ENCODE measurements at places on chromosomes 3 and 15. TPM values are rescaled to one million over a fixed set of nuclear protein-coding genes. Genes with fewer than 3 reads are reported as not detected.

DNA sequence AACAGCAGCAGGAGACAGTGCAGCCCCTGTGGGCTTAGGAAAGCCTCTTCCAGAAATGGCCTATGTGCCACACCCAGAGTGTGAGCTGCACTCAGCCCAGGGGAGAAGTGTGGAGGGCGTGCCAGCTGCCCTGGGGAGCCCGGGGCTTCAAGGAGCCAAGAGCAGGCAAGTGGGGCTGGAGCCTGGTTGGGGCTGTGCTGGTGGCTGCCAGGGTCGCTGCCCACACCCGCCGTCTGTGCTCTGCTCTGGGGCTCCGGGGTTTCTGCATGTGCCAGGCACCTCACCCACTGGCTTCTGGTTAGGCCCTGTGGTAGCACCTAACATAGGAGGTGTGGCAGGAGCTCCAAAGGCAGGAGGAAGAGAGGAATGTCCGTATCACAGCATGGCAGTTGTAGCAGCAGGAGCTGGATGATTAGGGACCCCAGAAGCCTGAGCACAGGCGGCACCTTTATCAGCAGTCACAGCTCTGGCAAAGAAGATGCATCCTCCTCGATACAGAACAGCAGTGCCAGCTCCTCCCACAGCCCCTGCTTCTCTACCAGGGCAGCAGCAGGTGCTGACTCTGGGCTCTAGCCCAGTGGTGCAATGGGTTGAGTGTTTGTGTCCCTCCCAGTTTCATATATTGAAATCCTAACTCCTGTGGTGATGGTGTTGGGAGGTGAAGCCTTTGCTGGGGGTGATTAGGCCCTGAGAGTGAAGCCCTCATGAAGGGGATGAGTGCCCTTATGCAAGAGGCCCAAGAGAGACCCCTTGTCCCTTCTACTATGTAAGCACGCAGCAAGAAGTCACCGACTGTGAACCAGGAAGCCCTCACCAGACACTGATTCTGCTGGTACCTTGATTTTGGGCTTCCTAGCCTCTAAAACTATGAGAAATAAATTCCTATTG, 70.0 kb upstream of the KLF13 start:
- no peaks in the 10 kb centered on the region for H3K36me3 ChIP-seq
- no peak for DNase-seq
- H3K4me3 ChIP-seq: no peak overlapping the region
- peaks cover 50% of the 10 kb centered on the region for H3K4me1 ChIP-seq
- peaks cover 14% of the 10 kb centered on the region for H3K27me3 ChIP-seq
- peak overlapping the region; percentile 31 for H3K27ac ChIP-seq

DNA sequence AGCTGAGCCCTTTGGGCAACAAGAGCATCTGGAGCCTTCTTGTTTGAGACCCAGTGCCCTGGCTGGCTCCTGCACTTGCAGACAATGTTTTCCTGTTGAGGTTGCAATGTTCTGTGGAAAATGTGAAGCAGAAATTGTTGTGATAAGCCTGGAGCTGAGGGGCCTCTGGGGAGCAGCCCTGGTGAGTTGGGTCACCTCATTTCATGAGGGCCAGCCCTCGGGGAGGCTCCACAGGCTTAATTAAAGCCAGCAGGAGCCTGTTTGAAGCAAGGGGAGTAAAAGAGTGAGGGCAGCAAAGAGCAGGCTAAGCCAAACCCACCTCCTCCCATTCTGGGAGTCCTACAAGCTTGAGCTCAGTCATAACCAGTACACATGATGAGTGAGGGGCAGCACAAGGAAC, 154.3 kb downstream of the ALDH1A2 start:
- H3K27ac ChIP-seq: no peak overlapping the region
- DNase-seq: no peak
- no peaks in the 10 kb centered on the region for H3K36me3 ChIP-seq
- H3K4me3 ChIP-seq: no peak overlapping the region
- H3K4me1 ChIP-seq: no peaks in the 10 kb centered on the region
- peaks cover 6% of the 10 kb centered on the region for H3K27me3 ChIP-seq

DNA sequence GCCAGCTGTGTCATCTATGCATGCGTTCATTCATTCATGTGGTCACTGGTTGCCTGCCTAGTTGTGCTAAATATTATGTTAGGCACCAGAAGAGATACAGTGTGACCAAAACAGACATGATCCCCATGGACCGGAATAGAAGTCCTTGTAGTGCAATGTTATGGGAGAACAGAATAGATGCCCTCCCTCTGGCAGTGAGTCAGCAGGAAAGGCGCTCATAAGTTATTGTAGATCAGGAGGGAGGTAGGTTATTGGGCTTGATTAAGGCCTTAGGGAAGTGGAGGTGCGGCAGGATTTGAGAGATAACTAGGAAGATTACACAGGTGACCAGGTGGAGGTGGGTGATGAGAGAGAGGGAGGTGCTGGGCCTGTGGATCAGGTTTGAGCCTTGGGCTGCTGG, 5.2 kb downstream of the MCTP2 start:
- H3K27me3 ChIP-seq: no peaks in the 10 kb centered on the region
- peaks cover 37% of the 10 kb centered on the region for H3K36me3 ChIP-seq
- no peak for DNase-seq
- no peak overlapping the region for H3K4me3 ChIP-seq
- no peak overlapping the region for H3K27ac ChIP-seq
- H3K4me1 ChIP-seq: peaks cover 79% of the 10 kb centered on the region

DNA sequence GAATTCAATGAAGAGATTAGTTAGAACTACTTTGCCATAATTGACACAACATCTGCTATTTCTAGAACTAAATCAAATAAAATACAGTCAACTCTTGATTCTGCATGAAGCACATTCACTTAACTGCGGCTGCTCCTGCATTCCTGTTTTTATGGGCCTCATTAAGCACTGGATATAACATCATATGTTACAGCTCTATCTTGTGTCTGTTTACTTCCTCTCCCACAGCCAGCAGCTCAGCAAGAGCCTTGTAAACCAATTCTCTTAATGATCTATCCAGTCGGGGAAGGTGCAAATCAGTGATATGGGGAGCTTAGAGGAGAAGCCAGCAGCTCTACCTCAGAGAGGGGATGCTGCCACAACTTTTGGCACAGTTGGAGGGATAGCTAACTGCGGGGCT, 329.2 kb downstream of the ARRDC4 start:
- H3K4me1 ChIP-seq: no peaks in the 10 kb centered on the region
- peaks cover 8% of the 10 kb centered on the region for H3K27me3 ChIP-seq
- no peak overlapping the region for H3K4me3 ChIP-seq

GRCh38 chr15:73691396-73691795, 7.2 kb downstream of the CD276 start:
- H3K36me3 ChIP-seq: no peaks in the 10 kb centered on the region
- no peak for DNase-seq
- H3K4me3 ChIP-seq: no peak overlapping the region
- peaks cover 13% of the 10 kb centered on the region for H3K4me1 ChIP-seq
- peaks cover 49% of the 10 kb centered on the region for H3K27me3 ChIP-seq

- peaks cover 8% of the 10 kb centered on the region for H3K4me1 ChIP-seq
- H3K4me3 ChIP-seq: no peak overlapping the region
- DNase-seq: no peak
- H3K36me3 ChIP-seq: no peaks in the 10 kb centered on the region
These were observed 132.3 kb downstream of the PGPEP1L start for GRCh38 chr15:98875309-98875708.

DNA sequence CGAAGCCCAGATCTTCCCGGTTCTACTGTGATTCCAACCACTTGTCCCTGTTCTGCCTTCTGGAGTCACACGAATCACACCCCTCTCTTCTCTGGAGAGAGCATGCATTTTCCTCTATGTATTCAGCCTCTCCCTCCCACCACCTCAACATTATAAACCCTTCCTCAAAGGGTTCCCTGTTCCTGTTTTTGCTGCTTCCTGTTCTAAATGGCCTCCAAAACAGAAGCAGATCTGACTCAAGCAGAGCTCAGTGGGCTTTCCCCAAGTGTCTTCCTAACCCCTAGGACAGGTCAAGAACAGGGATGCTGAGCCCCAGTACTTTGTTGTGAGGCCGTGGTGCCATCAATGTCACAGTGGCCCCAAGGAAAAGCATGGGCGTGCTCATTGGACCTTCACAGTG, 75.7 kb upstream of the ARNT2 start:
- no peaks in the 10 kb centered on the region for H3K4me1 ChIP-seq
- no peak for DNase-seq
- H3K4me3 ChIP-seq: no peak overlapping the region
- H3K27ac ChIP-seq: no peak overlapping the region
- H3K27me3 ChIP-seq: peaks cover 5% of the 10 kb centered on the region

GRCh38 chr3:179610066-179610465, 5.5 kb downstream of the NDUFB5 start:
- peak overlapping the region; percentile 52 for H3K27ac ChIP-seq
- no peak for DNase-seq
- H3K4me3 ChIP-seq: no peak overlapping the region
- peaks cover 42% of the 10 kb centered on the region for H3K4me1 ChIP-seq

CHDH gene
- total RNA-seq: 0.21 TPM

TNFAIP8L3 gene
- not detected for total RNA-seq
